ENCODE measurements at places on chromosomes 16 and 17.

DNA sequence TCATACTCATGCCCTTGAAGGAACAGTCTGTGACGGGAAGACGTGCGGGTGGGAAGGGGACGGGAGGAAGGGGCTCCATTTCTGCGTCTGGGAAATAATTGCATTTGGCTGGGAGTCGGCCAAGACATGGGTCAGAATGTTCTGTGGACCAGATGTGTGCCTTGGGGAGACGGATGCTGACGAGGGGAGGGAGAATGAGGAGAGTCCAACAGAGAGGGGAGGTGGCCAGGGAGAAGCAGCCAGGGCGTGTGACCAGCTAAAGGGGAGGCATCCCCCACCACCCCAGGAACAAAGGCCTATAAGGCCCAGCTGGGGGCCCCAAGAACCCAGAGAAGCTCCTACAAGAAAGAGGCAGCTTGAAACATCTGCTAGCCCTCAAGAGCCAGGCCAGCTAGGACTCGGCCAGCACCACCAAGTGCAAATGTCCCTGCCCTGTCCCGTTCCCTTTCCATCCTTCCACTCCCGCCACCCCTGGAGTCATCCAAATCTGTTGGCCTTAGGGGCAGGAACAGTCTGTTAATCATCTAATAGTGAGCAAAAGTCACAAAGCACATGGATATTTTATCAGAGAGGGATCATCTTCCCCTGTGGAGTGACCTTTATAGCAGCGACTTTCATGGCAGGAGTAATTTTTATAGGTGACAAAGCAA lies 42.5 kb upstream of the BCO1 start:
- no peak for DNase-seq

GRCh38 chr17:77636835-77637817 lies 321.4 kb upstream of the TNRC6C start:
- no peak for DNase-seq

- no peak for DNase-seq
These were observed 160.6 kb downstream of the MAF start for GRCh38 chr16:79439901-79440300.

- DNase-seq = no peak
These were observed 9.5 kb upstream of the RHBDL3 start for GRCh38 chr17:32256012-32256700.

- no peak for DNase-seq
These were observed 59.8 kb upstream of the ARL4D start for GRCh38 chr17:43338886-43339516.

GRCh38 chr17:82767041-82767754 lies 15.3 kb downstream of the TBCD start:
- DNase-seq = no peak

DNA sequence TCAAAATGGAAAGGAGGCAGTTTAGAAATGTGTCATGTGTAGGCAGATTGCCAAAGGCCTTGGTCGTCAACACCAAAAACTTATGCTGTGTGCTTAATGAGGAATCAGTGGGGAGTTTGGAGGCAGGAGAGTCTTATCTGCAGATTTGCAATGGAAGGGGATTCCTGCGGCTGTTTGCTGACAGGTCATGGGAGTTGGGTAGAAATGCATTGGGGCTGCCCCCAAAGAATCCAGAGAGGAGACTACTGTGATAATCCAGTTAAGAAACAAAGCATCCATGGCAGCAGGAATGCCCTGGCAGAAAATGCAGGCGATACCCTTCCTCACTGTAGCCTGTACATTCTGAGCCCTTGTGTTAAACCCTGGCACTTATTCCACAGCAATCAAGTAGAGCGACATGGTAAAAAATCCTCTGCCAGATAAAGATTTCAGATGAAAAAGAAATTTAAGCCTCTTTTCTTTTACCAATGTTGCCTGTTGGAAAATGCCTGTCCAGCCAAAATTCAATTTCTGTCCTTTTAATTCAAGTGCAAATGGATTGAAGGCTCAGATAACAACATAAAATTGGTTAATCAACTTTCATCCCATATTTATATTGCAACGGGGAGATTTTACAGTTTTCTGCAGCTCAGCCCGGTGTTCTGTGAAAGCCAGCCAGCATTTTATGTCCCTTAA lies 491.0 kb upstream of the CDH5 start:
- DNase-seq = peak; percentile 3

DNA sequence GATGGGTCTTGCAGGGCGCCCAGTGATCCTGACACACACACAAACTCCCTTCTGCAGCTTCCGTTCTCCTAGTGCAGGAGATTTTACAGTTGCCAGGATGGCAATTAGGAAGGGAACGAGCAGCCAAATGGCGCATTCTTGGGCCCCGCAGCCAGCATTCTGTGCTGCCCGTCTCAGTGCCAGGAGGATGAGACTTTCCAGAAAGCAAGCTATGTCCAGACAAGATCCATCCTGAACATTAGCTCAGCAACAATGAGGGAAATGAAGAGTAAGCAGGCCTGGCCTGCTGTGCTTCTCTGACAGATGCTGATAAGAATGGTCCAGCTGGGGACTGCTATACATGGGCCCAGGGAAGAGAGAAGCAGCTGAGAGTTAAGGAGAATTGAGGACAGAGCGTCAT lies 16.5 kb downstream of the SPPL2C start:
- no peak for DNase-seq

- DNase-seq = no peak
These were observed 120.7 kb downstream of the TRIM37 start for GRCh38 chr17:58985971-58986370.

DNA sequence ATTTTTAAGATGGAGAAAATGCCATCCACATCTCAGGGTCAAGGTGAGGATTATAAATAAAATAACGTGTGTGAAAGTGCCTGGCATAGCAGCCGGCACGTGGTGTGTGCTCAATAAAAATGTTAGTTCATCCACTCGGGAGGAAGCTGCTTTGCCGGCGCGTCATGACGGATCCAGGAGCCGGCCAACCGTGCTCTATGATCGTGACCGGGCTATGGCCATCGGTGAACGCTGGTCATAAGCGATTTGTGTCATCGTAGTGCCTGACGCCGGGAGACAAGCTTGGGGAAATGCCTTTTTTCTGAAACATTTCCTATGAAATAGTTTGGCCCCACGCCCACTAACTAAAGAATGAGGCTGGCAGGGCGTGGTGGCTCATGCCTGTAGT lies 74.0 kb downstream of the CMC2 start:
- DNase-seq = peak; percentile 80

DNA sequence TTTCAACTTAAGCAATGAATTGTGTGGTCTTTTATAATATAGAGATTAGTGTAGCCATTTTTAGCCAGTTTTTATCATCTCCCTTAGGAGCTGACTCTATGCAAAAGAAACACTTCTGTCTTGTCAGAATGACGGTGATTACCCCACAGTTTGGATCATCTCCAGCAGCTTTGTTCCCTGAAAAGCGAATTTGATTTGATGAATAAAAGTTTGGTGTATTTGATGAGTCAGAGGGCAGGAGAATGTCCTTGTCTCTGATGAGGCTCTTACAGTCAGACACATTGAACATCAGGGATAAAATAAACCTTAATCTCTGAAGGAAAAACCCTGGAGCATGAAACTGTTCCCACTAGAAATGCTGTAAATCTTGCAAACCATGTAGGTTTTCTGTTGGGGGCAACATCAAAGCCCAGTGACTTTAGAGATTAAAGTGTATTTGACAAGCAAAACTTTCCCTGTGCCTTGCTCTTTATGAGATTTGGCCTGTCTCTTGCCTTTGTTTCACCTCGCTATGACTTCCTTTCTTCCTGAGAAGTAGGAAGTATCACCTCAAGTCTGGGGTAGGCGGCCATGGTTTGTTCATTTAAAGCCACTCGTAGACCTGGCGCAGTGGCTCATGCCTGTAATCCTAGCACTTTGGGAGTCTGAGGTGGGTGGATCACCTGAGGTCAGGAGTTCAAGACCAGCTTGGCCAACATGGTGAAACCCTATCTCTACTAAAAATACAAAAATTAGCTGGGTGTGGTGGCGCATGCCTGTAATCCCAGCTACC lies 209.3 kb downstream of the FTO start:
- peak; percentile 80 for DNase-seq

DNA sequence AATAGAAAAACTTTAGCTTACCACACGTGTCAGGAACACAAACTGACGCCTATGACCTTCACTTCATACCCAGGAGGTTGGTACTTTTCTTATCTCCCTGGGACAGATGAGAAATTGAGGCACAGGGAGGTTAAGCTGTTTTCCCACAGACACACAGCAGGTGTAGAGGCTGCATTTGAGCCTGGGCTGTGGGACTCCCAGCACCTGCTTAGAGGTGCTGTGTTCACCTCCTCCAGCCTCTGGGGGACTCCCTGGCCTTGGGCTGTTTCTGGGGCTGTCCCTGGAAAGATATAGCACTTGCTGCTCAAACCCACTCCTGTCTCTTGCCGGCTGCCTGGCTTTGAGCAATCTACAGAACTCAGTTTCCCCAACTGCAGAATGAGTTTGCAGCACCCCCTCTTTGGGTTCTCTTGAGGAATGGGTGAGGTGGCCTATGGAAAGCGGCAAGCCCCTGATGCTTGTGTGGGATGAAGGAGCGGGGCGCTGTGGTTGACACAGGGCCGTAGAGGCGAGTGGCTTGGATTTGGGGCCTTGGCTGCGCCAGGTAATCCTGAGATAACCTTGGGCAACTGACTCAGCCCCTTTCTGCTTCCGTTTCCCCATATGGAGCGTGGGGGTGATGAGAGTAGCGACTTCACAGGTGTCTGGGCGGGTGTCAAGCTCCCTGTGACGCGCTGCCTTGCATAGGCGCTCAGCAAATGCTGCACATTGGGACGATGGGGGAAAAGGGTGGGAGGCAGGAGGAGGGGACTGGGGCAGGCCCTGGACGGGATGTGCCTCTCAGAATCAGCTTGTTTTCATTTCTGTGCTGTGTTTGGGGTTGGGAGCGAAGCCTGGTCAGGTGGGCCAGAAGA lies 104.5 kb upstream of the CIBAR2 start:
- no peak for DNase-seq

- no peak for DNase-seq
These were observed 21.4 kb downstream of the ZC3H18 start for GRCh38 chr16:88591577-88592021.

DNA sequence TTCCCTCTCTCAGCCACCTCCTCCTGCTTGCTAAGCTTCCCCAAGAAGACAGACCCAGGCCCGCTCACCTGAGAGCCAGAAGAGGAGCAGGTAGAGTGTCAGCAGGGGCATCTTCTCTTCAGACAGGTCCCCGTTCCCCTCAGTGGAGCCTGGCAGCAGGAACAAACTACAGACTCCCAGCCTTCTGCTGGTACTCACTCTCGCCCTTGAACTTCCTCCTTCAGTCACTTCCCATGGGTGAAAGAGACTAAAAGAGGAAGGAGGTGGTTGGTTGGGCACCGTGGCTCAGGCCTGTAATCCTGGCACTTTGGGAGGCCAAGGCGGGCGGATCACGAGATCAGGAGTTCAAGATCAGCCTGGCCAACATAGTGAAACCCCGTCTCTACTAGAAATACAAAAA lies at the start of gene CD300LF:
Gene CD300LF, minus strand, starts transcription at position 168 of the 400 bp plus-strand sequence. Its CDS starts 57 bp downstream, at position 111.
- DNase-seq = no peak

DNA sequence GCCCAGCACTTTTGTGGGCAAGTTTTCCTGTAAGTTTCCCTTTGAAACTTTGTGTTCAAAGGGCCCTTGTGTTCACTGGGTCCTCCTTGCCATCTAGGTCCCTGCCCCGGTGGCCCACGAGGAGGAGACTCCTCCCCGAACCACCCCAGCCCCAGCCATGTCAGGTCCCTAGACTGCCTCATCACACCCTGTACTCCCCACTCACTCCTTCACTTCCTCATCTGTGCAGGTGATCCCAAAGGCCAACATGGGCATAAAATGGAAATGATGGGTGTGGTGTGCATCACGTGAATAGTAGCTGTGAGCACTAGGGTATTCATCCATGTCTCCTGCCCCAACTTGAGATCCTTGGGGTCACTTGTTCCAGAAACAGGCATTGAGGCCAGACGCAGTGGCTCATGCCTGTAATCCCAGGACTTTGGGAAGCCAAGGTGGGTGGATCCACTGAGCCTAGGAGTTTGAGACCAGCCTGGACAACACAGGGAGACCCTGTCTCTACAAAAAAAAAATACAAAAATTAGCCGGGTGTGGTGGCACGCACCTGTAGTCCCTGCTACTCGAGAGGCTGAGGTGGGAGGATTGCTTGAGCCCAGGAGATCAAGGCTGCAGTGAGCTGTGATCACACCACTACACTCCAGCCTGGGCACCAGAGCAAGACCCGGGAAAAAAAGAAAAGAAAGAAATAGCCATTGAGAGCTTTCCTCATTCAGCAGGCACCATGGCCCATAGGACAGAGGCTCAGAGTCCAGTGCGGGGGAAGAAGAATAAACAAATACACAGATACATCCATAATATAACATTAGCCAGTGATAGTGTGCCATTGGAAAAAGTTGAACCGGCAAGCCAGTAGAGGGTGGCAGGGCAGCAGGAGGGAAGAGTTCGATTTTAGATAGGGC lies 74.5 kb downstream of the KATNIP start:
- DNase-seq = no peak

GRCh38 chr16:27712251-27712711 lies 162.3 kb downstream of the KATNIP start:
- DNase-seq = no peak

- DNase-seq = no peak
These were observed 85.9 kb downstream of the TMEM132E start for GRCh38 chr17:34665150-34665806.

- no peak for DNase-seq
These were observed 36.4 kb upstream of the SLC12A3 start for GRCh38 chr16:56828647-56829046.

- DNase-seq = no peak
These were observed 41.6 kb downstream of the MYO1D start for GRCh38 chr17:32835291-32835761.

GRCh38 chr17:42517516-42517915 lies 18.5 kb upstream of the NAGLU start:
- peak; percentile 81 for DNase-seq

- DNase-seq = peak; percentile 79
These were observed 636 bp upstream of the GABARAP start for GRCh38 chr17:7242717-7243452.
